ENCODE measurements at places on chromosomes 16 and 17.

DNA sequence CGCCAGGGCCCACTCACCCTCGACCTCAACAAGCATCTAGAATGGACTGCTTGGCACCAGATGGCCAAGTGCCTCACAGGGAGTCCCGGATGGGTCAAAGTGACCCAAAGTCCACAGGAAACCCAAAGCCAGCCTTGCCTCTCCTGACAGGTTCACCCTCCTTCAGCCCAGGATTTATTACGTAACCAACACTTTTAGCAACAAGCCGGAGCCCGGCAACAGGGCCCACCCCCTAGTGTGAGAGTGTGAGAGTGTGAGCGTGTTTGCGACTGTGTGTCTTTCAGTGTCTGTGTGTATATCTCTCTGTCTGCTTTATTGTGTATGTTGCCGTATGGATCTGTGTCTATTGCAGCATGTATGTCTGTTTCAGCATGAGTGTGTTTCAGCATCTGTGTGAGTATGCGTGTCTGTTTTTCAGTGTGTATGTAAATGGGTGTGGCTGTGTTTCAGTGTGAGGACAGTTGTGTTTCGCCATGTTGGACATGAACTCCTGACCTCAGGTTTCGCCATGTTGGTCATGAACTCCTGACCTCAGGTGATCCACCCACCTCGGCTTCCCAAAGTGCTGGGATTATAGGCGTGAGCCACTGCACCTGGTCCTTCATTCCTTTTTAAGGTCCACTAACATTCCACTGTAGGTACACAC is 13.7 kb upstream of the PEMT start:
- no peak for DNase-seq

DNA sequence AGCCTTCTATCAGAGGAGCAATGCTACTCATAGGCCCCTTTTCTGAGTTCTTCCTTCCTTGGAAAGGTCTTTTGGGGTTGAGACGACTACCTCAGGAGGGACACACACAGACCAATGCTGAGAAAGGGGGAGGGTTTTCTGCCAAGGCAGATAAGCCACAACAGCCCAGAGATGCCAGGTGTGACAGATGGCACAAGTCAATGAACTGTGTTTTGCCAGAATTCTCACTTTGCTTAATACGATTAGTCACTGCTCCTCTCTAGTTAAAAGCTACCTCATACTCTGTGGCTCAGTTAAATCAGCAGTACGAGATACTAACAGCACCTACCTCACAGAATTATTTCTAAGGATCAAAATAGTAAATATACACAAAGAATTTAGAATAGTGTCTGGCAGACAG is 8.0 kb downstream of the BRD7 start:
- peak; percentile 3 for DNase-seq

- no peak for DNase-seq
Observed at GRCh38 chr17:28081467-28081866, 39.0 kb downstream of the NLK start.

GRCh38 chr17:81479175-81480071 is 33.2 kb downstream of the ACTG1 start:
- no peak for DNase-seq

DNA sequence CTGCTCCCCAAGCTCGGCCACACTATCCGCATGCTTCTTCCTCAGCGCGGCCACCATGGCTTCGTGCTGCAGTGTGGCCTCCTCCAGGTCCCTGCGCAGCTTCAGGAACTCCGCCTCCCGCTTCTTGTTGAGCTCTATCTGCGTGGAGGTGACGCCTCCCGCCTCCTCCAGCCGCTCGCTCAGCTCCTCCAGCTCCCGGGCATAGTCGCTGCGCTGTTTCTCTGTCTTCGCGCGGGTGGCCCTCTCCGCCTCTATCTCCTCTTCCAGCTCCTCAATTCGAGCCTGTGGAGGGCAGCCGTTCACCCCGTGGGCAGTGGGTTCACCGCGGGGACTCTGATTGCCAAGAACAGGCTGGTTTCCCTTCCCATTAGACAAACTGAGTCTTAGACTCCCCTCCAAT is 19.0 kb downstream of the MYH3 start:
- DNase-seq = no peak

GRCh38 chr17:39553341-39553945 is 54.3 kb downstream of the NEUROD2 start:
- DNase-seq = peak; percentile 60

GRCh38 chr16:86316967-86317812 is 193.1 kb upstream of the FOXF1 start:
- DNase-seq = no peak

DNA sequence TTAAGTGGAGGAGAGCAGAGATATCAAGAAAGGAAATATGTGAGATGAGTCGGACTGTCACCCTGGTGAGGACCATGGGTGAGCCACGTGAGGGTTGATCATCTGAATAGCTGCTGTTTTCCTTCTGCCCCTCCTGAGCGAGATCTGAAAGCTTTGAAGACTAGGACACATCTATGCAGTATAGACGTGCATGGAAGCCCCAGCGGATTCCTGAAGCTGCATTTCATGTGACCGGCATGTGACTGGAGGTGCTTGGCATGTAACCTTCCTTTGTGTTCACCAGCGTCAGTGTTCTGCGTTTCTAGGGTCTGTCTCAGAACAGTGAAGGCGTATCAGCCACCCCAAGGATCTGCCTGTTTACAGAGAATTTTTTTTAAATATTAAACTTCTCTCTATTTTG is 75.1 kb downstream of the MSI2 start:
- DNase-seq = no peak

- DNase-seq = no peak
Observed at GRCh38 chr17:83175119-83175821, 95.9 kb downstream of the METRNL start.

DNA sequence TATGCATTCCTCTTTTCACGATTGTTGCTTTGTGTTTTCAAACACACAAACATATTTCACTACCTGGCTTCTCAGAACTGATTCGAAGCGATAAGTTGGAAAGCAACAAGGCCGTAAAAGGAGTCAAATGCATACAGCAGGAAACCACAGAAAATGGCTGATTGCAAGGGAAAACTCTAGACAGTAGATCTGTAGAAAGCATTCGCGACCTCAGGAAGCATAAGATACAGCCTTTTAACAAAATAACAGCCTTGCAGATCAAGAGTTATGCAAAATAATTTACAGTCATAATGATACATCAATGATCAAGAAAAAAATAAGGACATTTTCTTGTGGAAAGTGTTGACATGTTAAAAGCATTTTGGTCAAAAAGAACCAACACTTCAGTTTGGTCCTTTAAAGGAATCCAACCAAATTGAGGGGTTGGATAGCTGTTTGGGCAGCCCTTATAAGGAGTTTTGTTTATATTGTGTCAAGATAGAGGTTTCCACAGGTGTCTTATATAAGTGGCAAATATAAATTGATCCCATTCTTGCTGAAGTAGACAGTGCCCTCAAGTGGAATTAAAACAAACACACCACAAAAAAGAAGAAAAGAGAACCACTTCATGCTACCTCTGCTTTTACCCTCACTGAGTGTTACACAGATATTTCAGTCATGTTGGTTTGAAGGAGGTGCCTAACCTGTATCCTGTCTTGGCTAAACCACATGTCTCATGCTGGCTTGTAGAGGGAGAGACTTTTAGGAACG is 5.5 kb downstream of the CYLD start:
- peak; percentile 42 for DNase-seq

GRCh38 chr16:69830534-69831211 is 68.5 kb downstream of the WWP2 start:
- no peak for DNase-seq

DNA sequence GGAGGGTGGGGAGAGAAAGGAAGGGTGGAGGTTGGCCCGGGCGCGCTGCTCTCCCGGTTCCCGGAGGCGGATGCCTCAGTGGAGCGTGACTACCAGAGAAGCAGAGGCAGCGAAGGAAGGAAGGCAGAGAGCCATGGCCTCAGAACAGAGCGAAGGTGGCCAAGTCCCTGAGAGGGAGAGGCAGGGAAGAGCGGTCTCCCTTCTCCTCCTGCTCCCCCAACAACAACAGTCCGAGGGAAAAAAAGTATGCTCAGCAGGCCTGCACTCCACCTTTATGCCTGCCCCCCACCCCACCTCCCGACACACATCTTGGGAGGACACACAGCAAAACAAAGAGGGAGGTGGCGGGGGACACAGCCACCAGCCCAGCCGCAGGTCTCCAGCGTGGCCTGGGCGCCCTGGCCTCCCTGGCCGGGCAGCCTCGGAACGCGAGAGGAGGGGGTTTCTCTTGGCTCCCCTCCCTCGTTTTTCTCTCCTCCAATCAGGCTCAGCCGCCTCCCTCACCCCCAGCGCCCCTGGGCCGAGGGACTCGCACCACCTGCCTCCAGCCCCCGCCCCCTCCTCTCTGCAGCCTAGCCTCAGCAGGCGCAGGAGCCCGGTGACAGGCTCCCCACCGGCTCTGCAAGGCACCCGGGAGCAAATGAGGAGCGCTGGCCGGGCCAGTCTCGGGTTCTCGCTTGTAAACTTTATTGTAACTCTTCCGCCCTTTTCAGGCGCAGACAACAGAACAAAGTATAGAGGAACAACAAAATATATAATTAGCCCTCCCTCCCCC is 1.1 kb upstream of the HOXB7 start:
- no peak for DNase-seq

- peak; percentile 1 for DNase-seq
Observed at GRCh38 chr16:52090080-52090479, 456.9 kb downstream of the TOX3 start.

- no peak for DNase-seq
Observed at GRCh38 chr17:65973237-65973636, 218.7 kb downstream of the CEP112 start.

DNA sequence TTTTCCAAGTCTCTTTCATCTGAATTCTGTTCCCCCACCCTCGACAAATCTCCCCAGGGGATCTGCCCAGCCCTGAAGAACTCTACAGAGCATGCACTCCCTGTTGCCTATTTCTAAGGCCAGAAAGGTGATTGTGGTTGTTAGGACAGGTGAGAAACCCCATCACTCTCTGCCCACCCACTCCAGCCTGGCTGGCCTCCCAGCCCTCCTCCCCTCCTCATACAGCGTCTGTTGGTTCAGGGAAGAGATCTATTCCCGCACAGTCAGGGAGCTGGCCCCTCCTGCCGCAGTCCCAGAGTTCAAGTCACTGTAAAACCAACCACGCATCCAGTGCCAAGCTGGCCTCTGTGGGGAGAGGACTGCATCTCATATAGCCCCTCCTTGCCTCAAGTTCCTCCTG is 98.7 kb downstream of the KCNJ12 start:
- DNase-seq = no peak

- peak; percentile 87 for DNase-seq
Observed at GRCh38 chr16:25006504-25007056, 8.6 kb downstream of the ARHGAP17 start.

- DNase-seq = peak; percentile 90
Observed at GRCh38 chr16:30491744-30492308, 19.3 kb downstream of the ITGAL start.

GRCh38 chr16:3017794-3018506 is at the start of gene CLDN6:
TSS of gene CLDN6 (minus strand) at chr16:3018183. CDS start at chr16:3016021, 2,162 bp downstream.
- no peak for DNase-seq

GRCh38 chr16:23771027-23771426 is 16.2 kb downstream of the CHP2 start:
- no peak for DNase-seq

- DNase-seq = no peak
Observed at GRCh38 chr16:61892531-61892930, 143.7 kb downstream of the CDH8 start.

- DNase-seq = peak; percentile 71
Observed at GRCh38 chr17:47776330-47777197, 43.5 kb downstream of the TBX21 start.

DNA sequence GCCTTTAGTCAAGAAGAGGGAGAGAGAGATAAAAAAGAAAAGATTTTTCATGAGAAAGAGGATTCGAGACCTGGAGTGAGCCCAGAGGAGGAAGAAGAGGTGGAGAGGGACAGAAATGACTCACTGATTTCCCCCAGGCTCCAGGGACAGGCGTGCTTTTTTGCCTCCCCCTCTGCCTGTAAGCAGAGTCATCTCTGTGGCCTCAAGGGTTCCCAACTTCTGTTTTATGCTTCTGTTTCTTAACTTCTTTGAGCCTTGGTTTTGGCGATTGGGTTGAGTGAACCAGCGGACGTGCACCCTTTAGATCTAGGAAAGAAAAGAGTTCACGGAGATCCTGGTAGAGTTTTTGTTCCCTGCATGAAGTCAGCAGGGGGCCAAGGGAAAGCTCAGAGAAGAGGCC is 147.9 kb upstream of the NOL11 start:
- DNase-seq = peak; percentile 44

DNA sequence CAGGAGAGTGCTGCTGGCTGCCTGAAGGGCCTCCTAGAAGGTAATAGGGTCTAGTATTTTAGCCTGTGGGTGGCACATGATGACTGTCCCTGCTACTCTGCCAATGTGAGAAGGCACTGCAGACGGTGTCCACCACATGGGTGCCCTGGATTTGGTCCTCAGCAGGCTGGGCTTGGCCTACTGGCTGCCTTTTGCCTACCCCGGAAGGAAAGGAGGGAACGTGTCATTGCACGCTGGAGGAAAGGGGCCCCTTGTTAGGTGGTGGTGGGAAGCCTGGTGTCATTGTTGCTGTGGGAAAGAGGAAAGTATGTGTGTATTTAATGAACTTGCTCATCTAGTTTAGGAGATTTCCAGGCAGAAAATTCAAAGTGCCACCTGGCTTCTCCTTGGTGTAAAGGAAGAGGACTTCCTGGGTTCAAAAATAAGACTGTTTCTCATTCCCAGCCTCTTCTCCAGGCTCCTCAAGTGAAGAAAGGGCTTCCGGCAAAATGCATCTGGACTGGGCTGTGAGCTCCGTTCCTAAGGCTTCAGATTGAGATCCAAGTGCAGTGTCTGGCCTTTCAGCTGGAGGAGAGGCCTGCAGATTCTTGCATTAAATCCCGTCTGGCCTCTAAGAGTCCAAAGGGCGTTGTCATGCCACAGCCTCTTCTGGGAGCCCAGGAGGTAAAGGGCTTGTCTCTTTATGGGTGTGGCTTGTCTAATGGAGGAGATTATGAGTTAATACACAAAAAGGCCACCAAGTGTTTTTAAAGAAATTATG is 55.1 kb downstream of the RPTOR start:
- no peak for DNase-seq

DNA sequence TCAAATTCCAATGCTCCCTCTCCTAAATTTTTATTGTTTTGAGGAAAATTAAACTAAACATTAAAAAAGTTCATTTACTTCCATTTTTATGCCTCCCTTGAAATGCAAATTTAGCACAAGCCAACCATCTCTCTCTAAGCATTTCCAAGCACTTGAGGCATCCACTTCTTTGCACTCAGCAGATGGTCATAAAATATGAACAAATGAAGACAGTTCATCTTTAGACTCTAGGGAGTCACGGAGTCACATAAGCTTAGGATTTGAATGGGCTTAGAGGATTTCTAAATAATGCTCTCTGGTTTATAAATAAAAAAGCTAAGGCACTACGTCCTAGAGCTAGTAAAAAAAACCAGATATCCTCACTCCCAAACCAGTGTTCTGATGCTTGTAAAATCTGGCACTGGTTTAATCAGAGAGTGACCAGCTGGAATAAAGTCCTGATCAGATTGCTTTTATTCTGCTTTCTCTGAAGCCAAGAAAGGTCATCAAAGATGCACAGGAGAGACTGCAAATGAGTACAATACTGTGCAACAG is 204.2 kb downstream of the CA10 start:
- DNase-seq = no peak

DNA sequence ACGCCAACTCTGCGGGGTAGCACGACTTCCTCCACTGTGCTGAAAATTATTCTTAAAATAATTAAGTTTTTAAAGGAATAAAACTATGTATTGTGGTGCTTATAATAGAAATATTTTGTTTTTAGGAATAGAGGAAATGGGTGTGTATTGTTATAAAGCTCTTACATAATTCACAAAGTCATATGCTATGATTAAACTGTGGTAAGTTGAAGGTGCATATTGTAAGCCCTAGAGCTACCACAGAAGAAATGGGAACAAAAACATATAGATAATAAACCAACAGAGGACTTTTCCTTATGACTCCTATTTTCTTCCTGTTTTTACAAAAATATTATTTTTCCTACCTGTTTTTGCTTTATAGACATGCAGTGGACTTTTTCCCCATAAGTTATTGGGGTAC is 4.3 kb upstream of the SLFN11 start:
- no peak for DNase-seq
